ENCODE measurements at places on chromosomes 7 and 10.

DNA sequence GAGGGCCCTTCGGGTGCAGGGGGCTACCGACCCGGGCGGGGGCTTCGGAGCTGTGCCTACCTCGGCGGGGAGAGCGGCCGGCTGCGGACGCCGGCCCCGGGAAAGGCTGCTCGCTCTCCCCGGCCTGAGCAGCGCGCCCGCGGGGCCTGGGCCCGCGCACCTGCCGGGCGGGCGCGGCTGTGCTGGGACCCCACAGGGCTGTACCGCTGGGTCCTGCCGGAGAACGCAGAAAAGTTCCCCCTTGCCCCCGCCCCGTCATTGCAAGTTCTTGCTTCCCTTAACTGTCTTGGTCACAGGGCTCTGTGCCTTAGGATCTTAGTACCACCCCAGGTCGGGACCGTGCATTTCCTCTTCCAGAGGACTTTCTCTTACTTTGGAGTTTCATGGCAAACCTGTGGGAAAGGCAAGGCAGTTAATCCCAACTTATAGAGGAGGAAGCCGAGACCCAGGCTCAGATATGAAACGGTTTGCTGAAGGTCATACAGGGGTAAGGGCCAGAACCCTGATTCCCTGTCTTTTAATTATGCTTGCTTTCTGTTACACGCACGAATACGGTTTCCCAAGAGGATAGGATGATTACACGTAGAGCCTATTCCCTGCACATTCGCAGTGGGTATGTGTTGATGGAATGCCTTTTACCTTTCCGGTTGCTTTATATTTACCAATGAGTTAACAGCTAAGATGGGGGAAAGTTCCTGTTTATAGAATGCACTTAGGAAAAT is 652 bp downstream of the PCGF5 start:
- no peak for DNase-seq

DNA sequence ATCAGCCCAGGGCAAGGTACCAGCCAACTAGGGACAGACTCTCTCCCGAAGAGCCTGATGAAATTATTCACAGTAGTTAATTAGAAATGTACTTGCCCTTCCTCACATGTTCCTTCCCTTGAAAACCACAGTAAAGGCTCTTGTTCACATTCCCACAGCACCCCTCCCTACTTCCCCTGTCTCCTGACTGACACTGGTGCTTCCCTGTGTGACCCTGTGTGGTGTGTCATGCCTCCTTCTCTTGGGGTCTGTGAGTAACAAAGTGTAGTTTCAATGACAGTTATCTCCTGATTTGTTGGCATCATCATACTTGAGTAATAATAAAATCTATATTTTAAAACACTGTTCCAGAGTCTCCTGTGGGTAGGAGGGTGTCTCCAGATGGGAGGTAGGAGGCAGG is 209.7 kb downstream of the ABCA13 start:
- no peak for DNase-seq

DNA sequence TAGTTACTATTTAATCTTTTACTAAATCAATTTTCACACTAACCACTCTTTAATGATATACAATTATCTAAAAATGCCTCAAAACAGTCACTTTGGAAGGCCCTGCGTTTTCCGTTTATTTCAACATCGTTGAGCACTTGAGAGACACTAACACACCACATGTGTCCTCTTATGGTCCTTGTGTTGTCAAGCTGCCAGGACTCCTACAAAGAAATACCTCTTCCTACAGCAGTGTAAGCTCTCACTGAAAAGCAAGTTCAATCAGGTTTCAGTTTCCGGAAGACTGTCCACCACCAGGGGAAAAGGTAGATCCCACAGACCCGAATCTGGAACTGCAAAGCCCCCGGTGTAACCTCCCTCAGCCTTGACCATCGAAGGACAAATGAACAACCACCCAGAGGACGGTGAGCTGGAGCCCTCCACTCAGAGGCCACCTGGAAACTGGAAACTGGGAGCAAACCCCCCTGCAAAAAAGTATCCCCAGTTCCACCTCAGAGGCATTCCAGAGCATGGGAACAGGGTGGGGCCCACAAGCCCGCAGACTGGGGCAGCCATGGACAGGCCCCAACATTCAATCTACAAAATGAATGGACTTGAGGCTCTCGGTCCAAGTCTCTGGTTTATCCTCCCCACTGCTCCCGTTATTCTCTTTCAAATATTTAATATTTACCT is 37.6 kb downstream of the KCNH2 start:
- no peak for DNase-seq

DNA sequence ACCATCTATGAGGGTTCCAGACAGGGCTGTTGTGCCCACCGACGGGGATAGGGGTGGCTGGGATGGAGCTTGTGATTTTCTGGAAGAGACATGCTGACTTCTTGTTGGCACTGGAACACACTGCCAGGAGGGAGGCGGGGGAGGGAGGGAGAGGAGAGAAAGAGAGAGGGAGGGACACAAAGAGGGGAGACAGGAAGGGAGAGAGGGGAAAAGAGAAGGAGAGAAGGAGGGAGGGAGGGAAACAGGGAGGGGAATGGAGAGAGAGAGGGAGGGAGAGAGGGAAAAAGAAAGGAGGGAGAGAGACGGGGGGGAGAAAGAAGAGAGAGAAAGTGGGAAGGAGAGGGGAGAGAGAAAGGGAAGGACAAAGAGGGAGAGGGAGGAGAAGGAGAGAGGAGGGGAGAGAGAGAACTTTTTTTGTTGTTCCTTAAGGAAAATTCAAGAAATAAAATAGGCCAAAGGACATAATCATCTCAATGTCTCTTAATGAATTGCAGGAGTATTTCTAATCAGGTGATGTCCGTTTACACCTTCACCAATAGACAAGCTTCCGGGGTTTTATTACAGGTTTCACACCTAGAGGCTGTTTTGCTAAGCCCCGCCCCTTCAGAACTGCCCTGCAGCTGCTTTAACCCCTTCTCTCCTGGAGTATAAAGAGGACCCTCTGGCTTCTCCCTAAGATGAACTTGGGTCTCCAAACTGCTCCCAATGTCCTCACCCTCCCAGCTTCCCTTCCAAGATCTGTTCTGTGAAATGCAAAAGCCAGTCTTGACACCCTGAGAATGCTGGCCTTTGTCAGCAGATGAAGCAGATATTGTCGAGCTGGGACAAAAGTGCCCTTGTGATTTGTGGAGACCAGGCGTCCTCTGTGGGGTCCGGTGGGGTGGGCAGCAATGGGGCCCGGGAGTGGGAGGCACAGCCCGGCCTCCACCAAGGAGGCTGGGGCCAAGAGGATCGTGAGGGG is 82.0 kb upstream of the GTF2IRD1 start:
- no peak for DNase-seq

- DNase-seq: no peak
Observed at GRCh38 chr7:36880108-36880507, 155.8 kb upstream of the AOAH start.

DNA sequence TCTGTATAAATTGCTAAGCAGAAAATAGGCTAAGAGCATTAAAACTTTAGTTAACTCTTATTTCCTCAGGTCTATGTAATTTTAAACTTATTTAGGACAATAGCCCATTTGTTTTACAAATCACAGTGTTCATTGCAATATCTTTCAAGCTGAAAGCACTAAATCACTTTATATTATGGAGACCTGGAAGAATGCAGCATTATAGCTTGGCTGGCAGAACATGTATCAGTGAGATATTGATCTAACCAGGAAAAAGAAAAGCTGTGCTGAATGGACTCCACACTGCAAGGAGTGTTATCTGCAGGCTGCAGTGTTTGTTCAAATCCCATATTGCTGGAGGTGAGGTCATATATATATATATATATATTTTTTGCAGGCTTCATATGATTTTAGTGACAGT is 517.5 kb downstream of the NRG3 start:
- DNase-seq: no peak

GRCh38 chr7:155725006-155725355 is 80.5 kb downstream of the RBM33 start:
- no peak for DNase-seq

- no peak for DNase-seq
Observed at GRCh38 chr7:151178236-151178635, 8.8 kb downstream of the ASB10 start.

DNA sequence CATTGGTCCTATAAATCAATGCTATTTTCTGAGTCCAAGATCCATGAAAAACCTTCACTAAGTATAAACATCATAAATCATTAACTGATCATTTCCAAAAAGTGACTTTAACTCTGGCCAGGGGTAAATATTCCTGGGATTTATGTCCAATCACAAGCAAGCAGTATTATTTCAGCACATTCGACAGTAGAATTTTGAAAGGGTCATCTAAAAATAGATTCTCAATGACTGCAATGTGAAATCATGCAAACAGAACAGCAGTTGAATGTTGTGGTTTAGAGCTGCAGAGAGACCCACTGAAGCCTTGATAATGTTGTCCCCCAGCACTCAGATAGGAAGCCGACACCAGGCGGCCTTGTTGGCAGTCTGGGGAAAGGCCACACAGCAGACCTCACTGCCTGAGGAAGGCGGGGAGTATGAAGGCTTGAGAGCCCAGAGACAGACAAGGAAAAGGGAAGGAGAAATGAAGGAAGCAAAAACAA is 38.1 kb downstream of the FAM107B start:
- DNase-seq: no peak

- no peak for DNase-seq
Observed at GRCh38 chr10:372566-372965, 237.3 kb downstream of the ZMYND11 start.

Data from activated CD4-positive, alpha-beta T cell treated with anti-CD3 and anti-CD28 coated beads, Interleukin-2, amount 50 U/mL, for 4 hours (primary cell).